EH (cell line): ENCODE measurements at places on chromosomes 4 and X.

GRCh38 chrX:45743081-45743533, 542.4 kb upstream of the DIPK2B start:
- peak; percentile 67 for DNase-seq

- no peak for DNase-seq
Observed at GRCh38 chr4:30153427-30153826, 566.7 kb upstream of the PCDH7 start.

DNA sequence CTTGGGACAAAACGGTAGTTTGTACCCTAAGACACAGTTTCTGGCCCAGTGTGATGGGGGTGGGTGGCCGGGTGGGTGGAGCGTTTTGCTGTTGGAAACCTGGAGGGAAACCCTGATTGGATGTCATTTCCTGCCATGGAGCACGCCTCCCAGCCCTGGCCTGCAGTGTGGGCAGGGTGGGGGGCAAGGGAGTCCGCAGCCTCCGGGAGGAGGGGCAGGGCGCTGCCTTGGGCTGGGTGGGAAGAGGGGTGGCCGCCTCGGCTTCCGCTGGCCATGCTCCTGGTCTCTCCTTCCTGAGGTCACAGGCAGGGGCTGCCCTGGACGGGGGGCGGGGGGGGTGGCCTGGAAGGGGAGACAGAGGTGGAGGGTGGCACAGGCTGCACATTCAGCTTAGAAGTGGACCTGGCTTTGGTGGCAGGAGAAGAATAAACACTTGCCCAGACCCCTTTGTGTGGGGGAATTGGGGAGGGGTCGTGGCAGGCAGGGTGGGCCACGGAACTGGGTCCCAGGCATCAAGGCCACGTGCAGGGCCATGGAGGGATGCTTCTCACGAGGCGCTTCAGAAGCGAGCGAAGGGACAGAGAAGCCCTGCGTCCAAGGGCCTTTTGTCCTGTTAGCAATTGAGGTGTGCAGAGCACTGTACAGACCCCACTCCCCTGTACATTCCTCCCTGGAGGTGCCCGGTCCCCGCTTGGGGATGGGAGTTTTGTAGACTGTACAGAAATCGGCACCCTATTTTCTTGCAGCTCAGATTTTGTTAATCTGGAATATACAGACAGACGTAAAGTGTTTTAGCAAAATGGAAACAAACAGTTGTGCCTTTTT, 6.2 kb downstream of the NAT8L start:
- DNase-seq = no peak

- DNase-seq = peak; percentile 0
Observed at GRCh38 chrX:132491191-132491590, 2.4 kb upstream of the MBNL3 start.

DNA sequence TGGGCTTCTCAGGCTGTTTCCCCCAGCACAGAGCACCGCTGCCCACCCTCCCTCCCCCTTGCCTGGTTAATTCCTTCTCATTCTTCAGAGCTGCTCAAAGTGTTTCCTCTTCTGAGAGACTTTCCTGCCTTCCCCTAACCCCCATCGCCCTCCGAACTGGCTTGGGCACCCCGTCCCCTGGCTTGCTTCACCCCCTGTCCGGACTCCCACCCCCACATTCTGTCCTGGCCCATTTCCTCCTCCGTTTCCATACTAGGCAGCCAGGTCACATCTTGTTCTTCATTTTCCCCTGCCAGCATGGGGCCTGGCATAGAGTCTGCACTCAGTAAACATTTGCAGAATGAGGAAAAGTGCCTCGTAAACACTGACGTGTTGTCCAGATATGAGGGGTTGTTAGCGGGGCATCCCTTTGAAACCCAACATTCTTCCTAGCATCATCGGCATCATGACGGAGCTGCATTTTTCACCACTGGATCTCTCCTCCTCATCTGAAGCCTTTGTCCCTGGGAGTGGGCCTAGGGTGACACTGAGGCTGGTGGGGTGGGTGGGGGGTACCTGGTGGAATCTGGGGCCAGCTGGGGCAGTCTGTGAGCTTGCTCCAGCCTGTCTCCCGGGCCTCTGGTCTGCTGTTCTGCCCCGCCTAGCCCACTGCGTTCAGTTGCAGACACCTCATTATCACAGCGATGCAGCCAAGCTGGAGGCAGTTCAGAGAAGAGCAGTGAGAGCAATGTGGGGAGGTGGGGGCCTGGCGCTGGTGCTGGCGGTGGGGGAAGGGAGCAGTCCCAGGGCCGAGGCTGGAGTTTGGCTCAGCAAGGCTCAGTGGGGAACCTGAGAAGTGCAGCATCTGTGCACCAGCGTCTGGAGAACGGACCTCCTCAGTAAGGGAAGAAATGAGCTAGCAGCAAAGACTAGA, 149.4 kb upstream of the PJA1 start:
- no peak for DNase-seq

DNA sequence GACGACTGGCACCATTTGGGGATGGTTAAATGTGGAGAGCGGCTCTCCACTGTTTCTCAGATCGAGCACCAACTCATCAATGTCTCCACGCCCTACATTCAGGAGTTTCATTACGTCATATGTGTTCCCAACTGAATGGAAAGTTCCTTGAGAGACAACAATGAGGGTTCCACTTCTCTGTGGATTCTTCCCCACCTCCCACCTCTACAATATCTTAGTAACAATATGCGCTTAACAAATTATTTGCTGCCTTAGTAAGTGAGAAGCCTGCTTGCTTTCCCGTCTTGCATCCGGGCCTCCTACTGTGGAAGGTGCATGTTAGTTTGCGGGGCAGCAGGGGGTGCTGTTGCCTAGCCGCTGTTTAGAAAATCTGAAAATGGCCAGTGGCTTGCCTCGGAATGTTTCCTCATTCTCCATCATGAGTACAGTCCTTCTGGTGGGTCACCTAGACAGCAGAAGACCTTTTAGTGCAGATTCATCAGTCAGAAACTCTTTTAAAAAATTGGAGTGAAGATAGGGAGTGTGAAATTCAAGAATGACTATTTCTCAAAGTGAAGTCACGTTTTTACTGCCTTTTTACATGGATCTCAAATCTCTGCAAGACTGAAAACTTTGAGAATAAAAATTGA, 55.7 kb downstream of the PHOX2B start:
- DNase-seq = peak; percentile 65

DNA sequence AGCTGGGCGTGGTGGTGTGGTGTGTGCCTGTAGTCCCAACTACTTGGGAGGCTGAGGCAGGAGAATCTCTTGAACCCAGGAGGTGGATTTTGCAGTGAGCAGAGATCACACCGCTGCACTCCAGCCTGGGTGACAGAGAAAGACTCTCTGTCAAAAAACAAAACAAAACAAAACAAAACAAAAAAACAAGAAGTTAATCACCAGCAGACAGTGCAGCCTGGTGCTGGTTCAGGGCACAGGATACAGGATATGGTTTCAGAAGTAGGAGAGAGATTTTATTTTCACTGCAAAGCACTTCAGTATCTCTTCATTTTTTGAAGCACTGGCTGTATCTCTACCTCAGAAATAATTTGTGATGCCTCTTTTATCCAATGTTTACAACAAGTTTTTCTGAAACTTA, 1222.9 kb upstream of the PRKX start:
- DNase-seq = no peak

DNA sequence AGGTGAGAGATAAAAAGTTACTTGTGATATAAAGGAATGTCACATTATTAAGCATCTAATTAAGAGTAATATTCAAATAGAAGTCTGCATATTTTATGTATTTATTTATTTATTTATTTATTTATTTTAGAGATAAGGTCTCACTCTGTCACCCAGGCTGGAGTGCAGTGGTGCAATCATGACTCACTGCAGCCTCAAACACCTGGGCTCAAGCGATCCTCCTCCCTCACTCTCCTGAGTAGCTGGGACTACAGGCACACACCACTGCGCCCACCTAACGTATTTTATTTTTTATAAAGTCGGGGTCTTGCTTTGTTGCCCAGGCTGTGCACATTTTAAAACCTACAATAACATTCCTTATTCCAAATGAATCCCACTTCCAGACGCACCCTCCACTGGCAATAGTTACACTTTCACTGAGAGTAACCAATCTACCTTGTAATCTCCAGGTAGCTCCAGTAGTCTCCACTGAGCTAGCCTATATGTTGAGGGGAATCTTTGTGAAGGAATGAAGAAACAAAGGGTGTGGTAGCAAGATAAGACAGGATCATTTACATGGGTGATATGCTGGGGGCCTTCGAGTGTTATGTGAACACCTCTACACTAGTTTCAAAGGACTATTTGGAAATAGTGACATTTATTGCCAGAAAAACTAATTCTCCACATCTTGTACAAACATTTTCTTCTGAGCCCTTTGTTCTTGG, 11.9 kb downstream of the SH3D19 start:
- DNase-seq = no peak

DNA sequence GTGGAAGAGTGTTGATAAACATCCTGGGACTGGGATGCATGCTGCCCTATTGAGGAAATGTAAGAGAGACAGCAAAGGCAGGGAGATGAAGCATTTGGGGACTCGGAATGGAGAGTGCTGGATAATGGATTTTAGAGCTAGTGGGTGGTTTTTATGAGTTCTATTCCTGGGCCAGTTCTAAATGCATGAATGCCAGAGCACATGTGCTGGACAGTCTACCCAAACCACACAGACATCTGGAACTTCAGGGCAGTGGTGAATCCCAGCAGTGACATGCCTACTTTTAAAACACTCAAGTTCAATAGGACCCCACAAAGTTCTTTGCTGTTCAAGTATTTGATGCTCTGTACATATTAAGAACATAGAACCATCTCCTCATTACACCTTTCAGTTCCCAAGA, 133.9 kb downstream of the CBR4 start:
- DNase-seq = peak; percentile 41

DNA sequence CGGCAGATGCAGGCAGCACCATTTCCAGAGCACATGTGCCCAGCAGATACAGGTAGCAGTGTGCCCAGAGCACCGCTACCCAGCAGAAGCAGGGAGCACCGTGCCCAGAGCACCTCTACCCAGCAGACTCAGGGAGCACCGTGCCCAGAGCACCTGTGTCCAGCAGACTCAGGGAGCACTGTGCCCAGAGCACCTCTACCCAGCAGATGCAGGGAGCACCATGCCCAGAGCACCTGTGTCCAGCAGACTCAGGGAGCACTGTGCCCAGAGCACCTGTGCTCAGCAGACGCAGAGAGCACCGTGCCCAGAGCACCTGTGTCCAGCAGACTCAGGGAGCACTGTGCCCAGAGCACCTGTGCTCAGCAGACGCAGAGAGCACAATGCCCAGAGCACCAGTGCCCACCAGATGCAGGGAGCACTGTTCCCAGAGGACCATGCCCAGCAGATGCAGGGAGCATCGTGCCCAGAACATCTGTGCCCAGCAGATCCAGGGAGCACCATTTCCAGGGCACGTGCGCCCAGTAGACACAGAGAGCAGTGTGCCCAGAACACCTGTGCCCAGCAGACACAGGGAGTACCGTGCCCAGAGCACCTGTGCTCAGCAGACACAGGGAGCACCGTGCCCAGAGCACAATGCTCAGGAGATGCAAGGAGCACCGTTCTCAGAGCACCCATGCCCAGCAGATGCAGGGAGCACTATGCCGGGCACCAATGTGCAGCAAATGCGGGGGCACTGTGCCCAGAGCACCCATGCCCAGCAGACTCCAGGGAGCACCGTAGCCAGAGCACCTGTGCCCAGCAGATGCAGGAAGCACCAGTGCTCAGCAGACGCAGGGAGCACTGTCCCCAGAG, 236.4 kb downstream of the DHRSX start:
- DNase-seq = no peak

DNA sequence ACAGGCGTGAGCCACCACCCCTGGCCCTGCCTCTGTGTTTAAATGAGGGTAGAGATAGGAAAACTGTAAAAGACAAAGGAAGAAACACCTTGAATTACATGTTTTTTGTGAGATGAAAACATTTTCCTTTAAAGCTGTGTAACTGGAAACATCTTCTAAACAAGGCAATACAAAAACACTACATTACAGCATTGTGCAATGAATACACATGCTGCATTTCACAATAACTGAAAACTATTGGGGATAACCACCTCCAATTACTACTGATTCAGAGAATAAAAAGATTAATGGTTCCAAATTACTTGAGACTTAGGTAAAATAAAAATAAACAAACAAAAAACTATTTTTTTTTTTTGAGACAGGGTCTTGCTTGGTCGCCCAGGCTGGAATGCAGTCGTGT, 7.6 kb upstream of the OGT start:
- DNase-seq = no peak

DNA sequence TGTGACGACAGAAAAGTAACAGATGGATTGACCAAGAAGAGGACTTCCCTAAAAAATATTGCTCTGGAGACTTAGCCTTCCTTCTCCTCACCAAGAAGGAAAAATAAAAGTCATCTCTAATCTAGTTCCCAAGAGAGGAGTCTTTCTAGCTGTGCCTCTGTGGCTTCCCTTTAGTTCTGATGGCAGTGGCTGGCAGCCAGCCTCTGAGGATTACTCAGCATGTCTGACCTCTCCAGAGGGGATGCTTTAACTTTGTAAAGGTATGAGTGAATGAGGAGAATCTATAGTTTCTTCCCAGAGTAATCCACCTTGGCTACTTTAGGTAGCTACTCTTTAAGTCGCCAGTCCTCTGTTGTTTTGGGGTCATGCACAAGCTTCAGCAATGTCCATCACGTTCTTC, 163.9 kb upstream of the KIT start:
- peak; percentile 79 for DNase-seq

- DNase-seq = no peak
Observed at GRCh38 chrX:136950211-136950610, 69.7 kb upstream of the RBMX start.

- no peak for DNase-seq
Observed at GRCh38 chr4:152165146-152165545, 370.7 kb downstream of the FBXW7 start.

- DNase-seq = peak; percentile 56
Observed at GRCh38 chr4:181301735-181302710, 941.2 kb upstream of the TENM3 start.

DNA sequence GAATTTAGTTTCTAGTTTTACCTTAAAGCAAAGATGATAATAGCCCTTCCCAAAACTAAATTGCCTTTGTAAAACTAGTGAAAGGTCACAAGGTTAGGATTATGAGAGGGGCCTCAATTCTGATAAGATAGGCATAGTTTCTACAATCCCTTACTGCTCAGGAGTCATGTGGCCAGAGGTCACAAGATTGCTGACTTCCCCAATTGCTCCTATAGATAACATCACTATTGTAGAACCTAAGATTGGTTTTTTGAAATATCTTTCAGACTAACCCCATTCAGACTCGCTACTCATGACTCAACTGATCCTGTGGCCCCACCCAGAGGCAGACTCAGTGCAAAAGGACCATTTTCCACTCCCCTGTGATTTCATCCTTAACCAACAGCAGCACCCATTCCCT, 70.3 kb downstream of the SCD5 start:
- no peak for DNase-seq

DNA sequence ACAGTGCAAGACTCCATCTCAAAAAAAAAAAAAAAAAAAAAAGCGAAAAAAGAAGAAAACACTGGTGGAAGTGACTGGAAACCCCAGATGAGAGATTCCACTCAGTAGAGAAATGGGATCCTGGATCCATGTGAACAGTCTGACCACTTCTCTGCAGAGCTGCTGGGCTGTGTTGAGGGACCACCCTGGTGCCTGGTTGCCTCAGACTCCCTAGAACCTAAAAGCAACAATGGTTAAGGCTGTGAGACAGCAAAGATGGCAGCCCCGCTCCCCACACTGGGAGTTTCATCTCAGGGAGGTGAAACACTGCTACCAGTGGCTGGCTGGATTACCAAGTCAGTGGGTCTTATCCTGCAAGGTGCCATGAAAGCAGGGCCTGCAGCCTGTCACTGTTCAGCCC, 152.8 kb upstream of the ARSJ start:
- no peak for DNase-seq
